AG09319 (cell line): ENCODE measurements at places on chromosomes 2 and 18.
A peak's percentile ranks its signal among the peaks of the same experiment; 100 is the strongest.

- peak; percentile 81 for DNase-seq
Observed at GRCh38 chr2:9781252-9781651, 62.0 kb upstream of the TAF1B start.

DNA sequence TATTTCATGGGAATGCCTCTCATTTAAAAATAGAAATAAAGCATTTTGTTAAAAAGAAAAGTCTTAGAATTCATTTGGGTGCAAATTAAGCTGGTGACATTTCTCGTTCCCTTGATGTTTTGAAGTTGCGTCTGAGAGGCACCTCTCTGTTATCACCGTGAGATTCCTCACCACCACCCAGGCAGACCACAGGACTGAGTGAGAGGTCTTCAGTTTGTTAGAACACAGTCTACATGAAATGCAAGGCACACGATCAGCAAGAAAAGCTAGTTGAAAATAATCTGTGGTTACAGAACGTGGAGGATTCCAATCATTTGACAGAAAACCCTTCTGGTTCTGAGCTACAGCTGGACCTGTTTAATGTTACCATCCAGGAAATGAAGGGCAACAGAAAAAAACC is 116.0 kb downstream of the UXS1 start:
- DNase-seq: no peak

GRCh38 chr2:106139238-106139935 is 54.7 kb downstream of the UXS1 start:
- no peak for DNase-seq

DNA sequence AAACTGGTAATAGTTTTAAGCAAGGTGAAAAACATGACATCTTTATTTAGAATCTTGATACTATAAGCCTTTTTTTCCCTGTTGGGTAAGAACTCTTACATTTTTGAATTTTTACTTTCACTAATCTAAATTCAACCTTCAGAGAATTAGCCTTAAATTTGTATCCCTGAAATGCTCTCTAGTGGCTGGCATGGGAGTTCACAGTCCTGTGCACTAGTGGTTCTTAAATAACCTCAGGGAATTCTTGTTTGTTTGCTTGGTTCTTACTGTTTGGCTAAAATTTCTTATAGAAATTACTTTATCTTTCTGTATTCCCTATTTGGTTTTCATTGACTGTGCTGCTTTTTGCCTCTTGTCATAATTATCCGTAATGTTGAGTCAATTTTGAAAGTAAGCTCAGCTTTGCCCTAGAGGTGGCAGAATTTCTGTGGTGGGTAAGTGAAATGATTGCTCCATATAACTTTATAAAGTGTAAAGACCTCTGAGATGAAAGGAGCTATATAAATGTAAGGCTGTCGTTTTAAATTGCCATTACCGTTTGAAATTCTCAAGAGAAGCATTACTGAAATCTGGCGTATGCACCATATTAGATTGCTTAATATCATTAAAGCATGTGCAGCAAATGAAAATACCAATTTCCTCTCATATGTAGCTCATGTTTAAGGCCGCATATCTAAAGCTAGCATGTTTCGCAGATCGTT is 391.3 kb upstream of the FIGN start:
- DNase-seq: no peak

DNA sequence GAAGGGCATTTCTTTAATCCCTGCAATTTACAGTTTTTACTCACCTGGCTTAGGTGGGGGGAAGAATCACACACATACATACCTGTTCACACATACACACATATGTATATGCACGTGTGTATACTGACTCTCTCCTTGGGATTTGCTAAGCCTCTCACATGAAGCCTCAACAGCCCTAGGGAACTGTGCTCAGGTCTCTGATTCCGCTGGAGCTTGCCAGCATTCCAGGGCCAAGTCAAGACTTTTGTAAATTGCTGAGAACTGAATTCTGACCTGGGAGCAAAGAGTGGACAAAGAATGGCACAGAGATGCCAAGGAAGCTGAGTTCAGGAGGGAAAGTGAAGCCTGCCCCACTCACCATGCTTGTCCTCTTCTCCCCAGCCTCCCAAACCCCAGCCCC is 177.3 kb downstream of the TMEM247 start:
- DNase-seq: no peak

DNA sequence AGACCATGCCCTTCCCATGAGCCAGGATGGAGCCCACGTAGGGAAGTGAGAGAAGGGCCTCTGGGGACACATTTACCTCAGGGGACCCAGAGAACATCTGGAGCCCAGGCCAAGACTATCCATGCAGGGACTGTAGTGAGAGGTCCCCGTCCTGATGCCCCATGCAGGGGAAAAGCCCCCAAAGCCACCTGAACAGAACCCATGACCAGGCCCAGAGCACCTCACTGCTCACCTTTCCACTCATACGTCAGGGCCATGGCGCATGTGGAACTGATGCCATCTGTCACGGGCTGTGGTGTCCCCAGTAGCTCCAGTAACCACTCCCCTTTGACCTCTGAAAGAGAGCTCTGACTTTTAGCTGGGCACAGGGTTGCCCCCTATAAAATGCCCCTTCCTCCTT is 106.5 kb upstream of the TEX51 start:
- DNase-seq: no peak

DNA sequence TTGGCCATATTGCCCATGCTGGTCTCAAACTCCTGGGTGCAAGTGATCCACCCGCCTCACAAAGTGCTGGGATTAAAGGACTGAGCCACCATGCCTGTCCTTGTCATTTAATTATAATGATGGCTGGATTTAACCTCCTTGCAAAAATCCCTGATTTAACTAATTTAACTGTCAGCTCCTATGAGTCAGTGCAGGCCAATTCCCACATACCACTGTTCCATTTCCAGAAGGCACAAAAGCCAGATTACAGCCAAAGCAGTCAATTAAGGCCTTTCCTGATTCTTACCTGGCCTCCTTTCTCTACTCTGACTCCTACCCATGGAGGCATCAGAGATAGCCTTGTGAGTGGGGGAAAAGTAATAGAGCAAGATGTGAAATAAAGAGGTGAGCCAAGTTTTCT is 12.3 kb upstream of the SLC35F5 start:
- no peak for DNase-seq

DNA sequence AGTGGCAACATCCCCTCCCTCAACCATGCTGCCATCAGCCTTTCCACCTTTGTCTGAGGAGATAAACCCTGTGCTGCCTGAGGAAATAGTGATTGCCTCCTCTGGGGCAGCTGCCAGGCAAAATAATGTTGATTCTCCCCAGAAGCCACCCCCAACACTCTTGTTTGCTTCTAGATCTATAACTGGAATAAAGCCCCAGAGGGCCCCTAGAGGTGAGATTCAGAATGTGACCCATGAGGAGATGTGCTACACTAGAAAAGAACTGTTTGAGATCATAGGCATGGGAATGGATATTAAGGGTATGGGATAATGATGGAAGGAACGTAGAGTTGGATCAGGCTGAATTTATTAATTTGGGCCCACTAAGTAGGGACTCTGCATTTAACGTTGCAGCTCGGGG is 116.3 kb upstream of the RMP24 start:
- no peak for DNase-seq

DNA sequence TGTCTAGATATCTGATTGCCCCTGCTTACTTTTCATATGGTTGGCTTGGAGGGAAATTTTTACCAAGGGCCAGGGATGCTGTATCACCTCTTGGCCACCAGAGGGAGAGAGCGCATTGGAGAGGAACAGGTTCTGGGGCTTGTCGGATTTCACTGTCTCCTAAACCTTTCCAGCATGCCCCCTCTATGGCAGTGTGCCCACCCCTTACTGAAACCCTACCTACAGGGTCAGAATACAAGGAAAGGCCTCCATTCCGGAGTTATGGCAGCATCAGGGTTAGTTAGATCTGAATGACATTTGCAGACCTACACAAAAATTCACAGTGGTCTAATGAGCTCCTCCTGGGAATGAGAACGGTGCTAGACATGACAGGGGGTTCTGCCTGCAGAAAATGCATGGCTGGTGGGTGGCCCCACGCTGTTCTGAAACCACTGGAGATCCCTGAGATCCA is 5.8 kb downstream of the SLC14A2 start:
- DNase-seq: peak; percentile 4

GRCh38 chr2:11678306-11678960 is 8.4 kb upstream of the NTSR2 start:
- DNase-seq: no peak

DNA sequence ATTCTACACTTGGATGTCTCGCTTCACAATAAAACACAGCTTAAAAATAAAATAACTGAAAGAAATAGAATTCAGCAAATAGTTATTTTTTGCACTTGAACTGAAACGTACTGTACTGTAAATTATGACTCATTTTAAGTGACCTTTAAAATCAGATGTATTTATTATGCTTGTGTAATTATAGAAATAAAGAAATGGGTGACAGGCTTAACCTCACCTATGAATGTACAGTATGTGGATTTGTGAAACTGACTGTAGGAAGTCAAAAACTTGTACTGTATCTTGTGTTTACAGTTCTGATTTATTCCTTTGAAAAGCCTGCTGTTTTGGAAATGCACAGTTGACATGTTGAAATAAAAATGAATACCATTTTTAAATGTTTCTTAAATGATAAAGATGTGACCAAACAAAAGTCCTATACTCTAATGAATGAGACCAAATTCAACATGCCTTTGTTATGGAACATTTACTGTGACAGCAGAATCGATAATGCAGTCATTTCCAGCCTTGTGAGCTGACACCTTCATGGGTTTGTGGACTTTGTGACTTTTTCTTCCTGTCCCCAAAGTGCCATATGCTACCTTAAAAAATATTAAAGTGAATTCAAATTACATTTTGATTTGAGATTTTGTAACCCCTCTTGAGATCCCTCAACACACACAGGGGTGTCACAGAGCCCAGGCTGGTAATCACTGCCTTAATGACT is 32.7 kb downstream of the NEMP2 start:
- DNase-seq: no peak

DNA sequence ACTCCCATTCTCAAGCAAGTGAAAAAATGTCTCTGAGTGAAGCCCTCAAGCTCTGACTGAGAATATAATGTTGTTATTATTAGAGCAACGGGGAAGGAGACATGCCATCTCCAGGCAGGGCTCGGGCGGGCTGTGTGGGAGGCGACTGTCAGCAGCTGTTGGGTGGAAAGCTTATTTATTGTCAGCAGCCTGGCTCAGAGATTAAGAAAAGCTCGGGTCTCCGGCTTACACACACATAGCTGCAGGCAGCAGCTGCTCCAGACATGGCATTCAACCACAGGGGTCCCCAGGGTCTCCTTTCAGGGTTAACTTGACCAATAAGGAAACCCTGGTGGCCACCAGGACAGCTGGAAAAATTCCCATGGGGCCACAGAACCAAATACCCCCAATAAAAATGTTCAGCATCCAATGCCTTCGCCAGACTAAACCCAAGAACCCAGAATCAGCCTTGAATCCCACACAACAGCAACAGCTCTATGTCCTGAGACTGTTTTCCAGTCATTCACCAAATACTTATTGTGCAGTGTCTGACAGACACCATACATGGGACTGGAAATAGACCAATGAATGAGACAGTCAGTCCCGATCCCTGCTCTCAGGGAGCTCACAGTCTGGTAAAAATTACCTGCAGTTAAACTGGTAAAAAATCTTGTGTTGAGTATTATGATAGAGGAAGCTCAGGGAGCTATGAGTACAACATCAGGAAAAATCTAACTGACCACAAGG is 70.5 kb upstream of the RTN4 start:
- no peak for DNase-seq

GRCh38 chr2:215882689-215883088 is 130.7 kb downstream of the MREG start:
- no peak for DNase-seq

- no peak for DNase-seq
Observed at GRCh38 chr2:83071352-83071751, 1387.7 kb downstream of the SUCLG1 start.

DNA sequence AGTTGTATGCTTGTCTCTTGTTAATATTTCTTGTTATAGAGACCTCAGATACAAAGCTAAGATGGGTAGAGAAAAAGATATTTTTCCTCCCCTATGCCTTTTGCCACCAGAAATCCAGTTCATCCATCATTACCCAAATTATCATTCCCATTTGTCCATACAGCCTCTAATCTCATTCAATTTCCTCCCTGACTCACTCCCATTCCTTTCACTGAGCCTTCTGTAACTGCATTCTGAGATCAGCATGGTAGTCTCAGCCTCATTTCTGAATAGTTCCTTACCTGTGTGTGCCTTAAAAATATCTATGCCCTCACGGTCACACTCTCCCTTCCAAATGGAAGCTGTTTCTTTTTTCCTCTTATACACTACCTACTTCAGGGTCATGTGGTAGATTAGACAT is 15.7 kb upstream of the PIK3C3 start:
- DNase-seq: no peak

DNA sequence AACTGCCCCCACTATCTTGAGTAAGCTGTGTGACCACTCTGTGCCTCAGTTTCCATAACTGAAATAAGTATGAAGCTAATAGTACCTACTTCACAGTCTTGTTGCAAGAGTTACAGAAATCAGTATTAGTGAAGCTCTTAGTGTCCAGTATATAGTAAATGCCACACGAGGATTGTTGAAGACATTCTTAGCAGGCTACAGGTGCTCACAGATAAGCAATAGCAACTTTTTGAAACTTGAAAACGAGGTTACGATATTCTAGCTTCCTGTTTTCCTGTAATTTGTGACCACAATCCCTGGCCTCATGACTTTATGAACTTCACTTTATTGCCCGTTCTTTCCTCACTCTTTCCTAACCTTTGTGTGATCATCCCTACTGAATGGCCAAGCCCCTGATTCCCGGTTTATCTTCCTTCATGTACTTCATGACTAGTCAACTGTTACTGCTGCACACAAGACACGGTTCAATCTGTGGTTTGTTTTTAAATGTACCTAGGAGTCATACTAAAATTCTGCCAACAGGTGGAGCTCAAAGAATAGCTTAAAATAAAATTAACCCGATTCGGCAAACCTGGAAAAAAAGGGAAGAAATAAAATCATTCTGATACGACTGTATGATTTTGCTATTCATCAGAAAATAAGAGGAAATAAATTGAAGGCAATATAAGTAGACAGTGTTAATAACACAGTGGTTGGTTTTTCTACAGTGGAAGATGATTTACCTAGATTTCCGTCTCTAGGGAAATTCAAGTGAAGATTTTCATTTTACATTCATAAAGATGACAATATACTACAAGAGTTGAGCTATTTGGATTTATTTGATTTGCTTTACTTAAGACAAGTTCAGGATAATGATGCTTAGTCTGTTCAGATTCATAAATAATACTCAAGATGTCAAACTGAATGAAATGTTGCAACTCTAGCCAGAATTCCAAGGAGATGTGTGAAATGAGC is 38.1 kb upstream of the STAT1 start:
- DNase-seq: no peak

DNA sequence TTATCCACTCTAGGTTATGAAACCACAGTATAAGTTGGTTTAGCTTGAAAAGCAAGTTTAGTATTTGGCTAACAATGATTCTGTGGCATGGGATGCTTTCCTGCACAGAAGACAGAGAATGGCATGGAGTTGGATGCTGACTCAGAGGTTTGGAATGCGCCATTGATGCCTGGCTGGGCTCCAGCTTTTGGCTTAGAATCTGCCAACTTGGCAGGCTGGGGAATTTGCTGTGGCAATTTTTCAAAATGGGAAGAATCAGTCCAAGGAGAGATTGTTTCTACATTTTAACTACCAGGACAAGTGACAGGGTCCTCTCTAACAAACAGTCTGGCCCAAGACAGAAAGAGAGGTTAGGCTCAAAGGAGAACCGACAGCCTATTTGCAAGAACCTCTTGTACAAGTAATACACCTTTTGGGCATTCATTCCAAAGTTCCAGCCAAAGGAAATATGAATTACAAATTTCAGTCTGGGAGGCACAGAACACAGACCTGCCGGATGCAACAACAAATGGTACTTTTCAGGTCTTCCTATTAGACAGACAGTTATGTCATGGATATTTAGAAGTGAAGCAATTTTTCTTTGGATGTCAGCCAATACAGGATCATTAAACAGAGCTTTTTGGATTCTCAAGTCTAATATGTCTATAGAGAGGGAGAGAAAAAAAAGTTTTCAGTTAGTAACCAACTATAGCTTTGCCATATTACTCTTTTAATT is 1027.7 kb downstream of the TMEM182 start:
- no peak for DNase-seq
